ENCODE measurements at places on chromosomes 1 and 21.

DNA sequence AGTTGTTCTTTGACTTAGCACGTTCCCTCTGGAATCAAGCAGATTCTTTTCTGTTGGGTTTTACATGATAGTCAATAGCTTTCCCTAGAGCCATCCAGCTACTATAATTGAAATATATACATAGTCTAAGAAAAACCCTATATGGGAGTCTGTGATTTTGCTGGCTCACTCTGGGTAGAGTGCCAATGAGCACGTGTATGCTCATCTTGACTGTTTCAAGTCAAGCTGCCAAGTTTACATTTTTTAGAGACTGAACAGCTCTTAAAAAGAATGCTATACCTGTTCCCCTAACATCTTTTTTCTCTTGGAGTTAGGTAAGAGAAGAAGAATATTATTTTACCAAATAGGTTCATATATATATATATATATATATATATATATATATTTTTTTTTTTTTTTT, 182.8 kb upstream of the NRIP1 start:
- DNase-seq = no peak

- no peak for DNase-seq
Measured at GRCh38 chr1:98939471-98939870, 65.2 kb downstream of the PLPPR5 start.

DNA sequence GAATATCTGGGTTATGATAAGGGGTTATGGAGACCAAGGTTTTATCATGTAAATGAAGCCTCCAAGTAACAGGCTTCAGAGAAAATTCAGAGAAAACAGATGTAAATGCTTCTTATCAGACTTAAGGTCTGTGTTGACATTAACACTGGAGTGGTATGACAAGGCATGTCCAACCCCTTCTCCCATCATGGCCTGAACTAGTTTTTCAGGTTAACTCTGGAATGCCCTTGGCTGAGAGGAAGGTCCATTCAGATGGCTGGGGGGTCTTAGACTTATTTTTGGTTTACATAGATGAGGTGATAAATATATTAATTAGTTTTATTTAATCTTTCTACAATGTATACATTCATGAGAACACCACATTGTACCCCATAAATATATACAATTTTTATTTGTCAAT, 399.6 kb downstream of the TBX15 start:
- DNase-seq = no peak

DNA sequence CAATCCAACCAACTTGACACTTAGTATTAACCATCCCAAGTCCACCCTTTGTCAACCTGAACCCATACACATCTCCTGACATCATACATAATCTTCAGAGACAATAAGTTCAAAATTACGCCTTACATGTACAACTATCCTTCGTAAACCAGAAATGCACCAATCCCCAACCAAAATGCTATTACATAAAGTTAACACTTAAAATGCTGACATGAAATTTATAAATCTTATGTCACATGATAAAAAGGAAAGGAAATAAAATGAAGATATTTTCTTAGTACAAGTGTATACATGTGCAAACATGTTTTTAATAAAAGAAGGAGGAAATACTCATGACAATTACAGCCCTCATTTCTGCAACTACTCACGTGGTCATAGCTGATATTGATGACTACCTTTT, 95.0 kb downstream of the FCRL5 start:
- no peak for DNase-seq

DNA sequence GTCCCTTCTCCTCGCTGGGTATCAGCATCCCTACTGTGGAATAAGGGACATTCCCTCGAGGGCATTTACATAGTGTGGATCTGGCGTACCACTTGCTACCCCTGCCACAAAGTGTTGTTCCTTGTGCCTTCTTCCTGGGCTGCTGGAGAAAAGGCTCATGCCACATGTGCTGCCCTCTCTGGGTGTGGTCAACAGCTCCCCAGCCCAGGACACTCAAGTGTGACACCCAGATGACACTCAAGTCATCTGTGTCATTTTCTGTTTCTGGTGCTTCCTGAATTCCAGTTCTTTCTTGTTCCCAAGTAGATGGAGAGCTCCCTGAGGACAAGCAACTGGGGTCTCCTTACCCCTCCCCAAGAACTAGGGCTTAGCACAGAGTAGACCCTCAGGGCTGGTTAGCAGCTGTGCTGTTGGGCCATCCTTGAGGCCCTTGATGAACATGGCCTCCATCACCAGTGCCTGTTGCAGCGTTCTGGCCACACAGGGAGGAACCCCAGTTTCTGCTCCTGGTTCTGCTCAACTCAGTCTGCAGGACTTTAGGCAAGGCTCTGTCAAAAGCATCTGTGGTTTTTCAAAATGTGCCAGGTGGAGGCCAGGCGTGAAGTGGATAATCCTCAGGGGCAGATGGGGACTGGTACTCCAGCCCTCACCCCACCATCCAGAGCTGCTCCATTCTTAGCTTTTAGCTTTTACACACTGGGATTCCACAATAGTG, 49.0 kb upstream of the CLIC4 start:
- DNase-seq = no peak

DNA sequence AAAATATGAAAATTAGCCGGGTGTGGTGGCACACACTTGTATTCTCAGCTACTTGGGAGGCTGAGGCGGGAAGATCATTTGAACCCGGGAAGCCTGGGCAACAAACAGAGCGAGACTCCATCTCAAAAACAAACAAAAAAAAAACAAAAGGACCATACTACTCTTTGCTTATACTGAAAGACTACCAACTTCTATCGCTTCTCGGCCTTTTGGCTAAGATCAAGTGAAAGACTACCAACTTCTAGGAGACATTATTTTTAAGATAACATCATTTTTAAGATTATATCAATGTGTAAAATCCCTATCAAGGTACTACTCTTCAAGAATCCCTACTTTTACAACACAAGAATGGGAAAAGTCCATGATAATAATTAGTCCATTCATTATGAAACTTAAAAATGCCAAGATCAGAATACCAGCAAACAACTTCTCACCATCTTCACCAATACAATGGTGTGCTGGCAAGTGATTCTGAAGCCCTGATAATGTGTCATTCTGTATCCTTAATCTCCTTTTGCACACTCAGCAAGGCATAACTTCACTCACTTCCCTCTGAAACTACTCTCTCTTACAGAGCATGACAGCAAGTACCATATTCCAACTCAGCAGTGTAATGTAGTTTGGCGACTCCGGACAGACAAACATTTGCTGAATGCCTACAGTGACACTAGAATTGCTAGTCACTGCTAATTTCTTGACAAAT, 1.7 kb downstream of the PTP4A2 start:
- DNase-seq = no peak

DNA sequence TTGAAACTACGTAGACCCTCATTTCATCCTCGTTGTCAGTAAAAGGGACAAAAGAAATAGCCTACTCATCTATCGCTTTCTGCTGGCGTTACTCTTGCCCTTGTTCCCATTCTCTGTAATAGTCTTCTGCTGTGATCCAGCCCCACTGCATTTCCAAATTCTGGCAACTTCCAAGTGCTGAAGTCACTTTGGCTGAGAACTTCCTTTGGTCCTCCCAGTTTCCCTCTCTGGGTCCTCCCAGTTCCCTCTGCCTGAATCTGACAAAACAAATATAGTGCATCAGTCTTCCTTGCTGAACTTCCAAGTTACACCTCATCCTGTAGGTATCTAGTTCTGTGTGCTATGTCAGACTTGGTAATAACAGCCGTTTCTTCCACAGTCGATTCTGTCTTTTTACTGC, 47.0 kb upstream of the PLA2G4A start:
- DNase-seq = no peak

GRCh38 chr1:175373786-175374623, 181.4 kb upstream of the KIAA0040 start:
- DNase-seq = peak; percentile 10

- no peak for DNase-seq
Measured at GRCh38 chr1:98651116-98651632, 10.3 kb upstream of the SNX7 start.

DNA sequence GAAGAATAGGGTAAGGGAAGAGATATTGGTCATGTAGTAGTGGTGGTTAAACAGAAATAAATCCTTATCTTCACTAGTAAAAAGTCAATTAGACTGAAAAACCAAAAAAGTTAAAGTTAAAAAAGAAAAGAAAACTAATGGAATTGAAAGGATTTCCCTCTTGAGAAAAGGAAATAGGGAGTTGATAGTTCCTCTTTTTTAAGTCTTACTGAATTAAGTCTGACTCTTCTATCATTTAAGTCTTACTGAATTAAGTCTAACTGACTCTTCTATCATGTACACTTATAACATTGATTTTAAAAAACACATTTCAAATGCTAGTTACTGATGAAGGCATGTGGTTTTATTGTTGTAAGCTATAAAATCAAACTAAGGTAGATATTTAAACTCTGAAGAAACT, 49.5 kb upstream of the TENT5C start:
- DNase-seq = no peak

- no peak for DNase-seq
Measured at GRCh38 chr1:234730770-234731568, 121.0 kb upstream of the IRF2BP2 start.
